ENCODE measurements at places on chromosomes 7 and 10. TPM values are rescaled to one million over a fixed set of nuclear protein-coding genes. Genes with fewer than 3 reads are reported as not detected.

The NODAL gene
- not detected for total RNA-seq

The SYT15 gene
- 2.5 TPM for total RNA-seq

The RASA4B gene
- total RNA-seq: 40.1 TPM

The PSAP gene
- total RNA-seq: 737 TPM

The ADRA2A gene
- 0.32 TPM for total RNA-seq

Data from glutamatergic neuron (in vitro differentiated cells).